ENCODE measurements at places on chromosomes 5 and 9.

- no peak for DNase-seq
Observed at GRCh38 chr9:131807144-131807983, 67.5 kb upstream of the RAPGEF1 start.

- DNase-seq, result no peak
Observed at GRCh38 chr5:132283423-132284043, 10.7 kb upstream of the SLC22A4 start.

- no peak for DNase-seq
Observed at GRCh38 chr5:112329419-112330090, 89.5 kb downstream of the EPB41L4A start.

DNA sequence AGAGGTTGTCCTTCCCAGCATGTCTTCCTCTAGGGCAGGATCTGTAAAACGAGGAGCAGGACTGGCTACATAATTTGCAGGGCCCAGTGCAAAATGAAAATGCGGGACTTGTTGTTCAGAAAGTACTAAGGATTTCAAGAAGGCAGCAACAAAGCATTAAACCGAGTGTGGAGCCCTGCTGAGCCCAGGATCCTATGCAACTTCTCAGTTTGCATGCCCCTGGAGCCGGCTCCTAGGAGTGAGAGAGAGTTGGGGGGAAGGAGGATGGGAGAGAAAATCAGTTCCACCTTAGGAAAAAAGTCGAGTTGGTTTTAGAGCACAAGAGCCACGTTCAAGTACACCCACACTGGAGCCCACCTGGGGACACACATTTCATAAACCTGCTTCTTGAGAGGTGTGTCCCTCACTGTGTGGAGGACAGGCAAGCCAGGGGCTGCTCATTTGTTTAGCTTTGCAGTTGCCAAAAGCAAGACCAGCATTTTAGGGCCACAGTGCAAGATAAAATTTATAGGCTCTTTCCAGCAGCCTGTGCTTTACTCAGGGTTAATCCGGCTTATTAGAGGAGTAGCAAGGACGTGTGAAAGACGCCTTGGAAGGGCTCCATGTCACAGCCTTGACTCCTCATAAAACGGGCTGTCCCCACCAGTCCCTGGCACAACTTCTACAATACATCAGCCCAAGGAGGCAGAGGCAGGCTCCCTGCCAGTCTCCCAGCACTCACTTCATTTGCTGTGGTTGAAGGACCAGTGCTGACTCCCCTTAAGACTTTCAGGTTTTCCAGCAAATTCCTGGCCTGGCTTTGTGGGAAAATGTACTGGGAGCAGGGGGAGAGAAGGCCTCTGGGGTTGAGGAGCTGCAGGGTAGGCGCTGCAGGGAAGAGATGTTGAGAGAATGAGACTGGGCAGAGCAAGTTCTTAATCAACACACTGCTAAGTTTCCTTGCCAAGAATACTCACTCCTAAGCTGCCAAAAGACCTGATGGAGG, 159.7 kb upstream of the SEMA6A start:
- no peak for DNase-seq

DNA sequence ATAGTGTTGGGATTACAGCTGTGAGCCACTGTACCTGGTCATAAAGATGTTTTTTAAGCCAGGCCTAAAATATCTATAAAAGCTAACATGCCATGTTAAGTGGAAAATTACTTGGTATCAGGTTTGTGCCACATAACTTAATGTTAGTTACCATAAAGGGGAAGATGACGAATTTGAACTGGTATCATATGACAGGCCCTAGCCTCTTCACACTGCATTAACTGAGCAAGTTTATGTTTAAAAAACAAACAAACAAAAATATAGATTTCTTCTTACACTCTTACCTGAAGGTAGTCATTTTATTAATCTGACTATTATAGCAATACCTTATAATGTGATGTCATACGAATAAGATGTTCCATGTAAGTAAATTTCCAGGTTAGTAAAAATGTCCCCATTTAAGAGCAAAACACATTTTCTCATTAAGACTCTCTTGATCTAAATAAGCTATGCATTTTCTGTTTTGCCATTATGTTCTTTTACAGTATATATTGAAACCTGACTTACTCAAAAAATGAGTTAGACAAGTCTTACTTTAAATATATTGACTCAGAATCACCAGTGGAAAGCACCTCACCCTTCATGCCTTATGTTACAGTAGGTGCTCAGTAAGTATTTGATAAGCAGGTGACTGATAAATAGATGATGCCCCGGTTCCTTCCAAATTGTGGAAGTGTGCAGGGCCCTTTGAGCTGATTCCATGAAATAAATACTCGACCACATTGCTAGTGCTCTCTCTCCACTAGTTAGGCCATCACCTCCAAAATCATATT, 125.4 kb downstream of the CDC42SE2 start:
- DNase-seq, result no peak
